ENCODE measurements at places on chromosomes 7 and 10.
A peak's percentile ranks its signal among the peaks of the same experiment; 100 is the strongest.

GRCh38 chr7:26625286-26625685, 239.1 kb downstream of the SKAP2 start:
- DNase-seq = no peak

GRCh38 chr10:43419997-43420368, 11.0 kb upstream of the HNRNPF start:
- DNase-seq = no peak

DNA sequence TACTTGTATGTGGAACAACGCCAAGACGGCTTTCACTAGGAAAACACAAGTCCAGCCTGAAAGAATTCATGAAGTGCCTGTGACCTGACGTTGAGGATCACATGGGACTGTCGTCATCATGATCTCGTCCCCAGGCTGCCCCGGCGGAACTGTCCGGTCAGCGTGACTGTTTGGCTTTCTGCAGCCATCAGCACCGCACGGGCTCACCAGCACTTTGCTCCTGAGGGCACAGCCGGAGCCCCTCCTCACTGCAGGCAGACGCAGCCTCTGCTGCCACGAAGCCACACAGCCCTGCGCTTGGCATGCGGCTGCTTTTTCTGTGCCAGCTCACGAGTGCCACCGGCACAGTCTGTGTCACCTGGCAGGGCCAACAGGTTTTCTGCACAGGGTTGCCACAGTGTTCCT, 9.4 kb upstream of the GET4 start:
- DNase-seq = no peak

- DNase-seq = no peak
Measured at GRCh38 chr10:125340903-125341302, 180.5 kb upstream of the CTBP2 start.

DNA sequence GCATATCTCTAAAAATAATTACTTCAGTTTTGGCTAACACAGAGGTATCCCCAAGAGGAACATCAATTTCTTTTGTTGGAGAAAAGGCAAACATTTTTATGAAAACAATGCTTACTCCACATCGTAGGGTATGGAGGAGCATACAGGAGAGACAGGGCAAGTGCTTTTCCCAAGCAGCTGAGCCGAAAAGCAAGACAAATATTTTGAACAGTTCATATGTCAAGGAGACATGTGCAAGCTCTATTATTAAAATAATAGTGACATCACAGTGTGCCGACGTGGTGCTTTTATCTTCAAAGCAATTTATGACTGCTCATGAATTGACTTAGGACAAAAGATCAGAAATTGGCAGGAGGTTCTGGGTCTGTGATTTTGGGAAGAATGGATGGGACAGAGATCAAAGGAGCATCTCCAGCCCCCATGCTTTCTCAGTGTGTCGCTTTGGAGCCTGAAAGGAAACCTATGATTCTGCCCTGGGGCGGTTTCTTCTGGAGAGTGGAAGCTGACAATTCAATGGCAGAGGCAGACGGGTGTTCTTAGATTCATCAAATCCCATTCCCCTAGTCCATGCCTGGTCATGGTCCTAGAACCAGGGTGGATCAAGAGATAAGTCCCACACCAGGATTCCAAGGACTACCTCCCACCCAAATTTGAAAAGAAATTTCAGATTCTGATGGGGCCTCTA, 97.1 kb downstream of the JCAD start:
- no peak for DNase-seq

DNA sequence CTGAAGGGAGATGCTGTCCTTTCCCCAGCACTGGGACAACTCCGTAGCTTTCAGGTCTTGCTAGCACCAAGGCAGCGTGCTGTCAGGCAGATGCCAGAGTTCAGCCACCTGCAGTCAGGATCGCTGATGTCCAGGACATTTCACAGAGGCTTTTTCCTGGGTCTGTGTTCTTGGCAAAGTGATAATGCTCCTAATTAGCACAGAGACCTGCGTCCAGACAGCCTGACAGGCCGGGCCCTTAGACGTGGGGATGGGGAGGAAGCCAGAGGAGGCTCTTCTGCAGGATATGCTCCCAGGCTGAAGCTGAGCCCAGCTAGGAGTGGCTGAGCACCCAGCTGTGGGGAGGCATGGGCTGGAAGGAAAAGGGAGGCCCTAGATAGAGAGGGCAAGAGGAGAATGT, 82.5 kb upstream of the TBX20 start:
- DNase-seq = no peak

GRCh38 chr10:77311186-77311585, 326.4 kb downstream of the KCNMA1 start:
- no peak for DNase-seq

GRCh38 chr7:7576344-7576743, 9.7 kb downstream of the MIOS start:
- no peak for DNase-seq

DNA sequence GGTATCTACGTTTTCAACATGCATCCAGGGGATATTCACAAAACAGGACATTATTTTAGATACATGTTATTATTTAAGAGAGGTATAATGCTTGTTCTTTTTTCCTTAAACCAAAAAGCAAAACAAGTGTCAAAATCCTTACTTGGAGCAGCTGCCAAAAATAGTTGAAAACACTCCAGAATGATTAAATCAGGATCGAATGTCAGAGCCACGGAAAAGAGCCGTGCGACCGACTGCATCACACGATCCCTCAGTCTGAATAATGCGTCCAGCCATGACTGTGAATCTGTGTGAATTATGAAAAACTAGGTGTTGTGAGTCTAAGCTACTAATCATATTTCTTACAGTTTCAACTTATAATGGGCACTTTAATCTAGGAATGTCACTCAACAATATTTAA, 126.0 kb downstream of the PARD3 start:
- no peak for DNase-seq

DNA sequence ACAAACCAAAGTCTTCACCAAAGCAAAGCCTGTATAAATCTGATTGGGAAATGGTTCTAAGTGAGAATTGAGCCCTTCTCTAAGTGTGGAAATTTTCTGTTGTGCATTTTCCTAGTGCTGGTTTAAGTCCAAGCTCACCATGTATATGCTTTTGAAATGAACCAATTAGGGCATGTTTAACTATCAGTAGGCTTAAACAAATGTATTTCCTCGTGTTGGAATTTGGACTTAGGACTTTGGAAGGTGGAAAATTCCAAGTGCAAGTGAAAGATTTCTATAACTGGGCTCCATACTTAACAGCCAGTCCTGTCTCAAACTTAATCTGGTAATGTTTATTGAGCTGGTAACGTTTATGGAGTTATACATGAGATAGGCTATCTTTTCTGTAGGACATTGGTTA, 28.5 kb downstream of the CCNY start:
- no peak for DNase-seq

DNA sequence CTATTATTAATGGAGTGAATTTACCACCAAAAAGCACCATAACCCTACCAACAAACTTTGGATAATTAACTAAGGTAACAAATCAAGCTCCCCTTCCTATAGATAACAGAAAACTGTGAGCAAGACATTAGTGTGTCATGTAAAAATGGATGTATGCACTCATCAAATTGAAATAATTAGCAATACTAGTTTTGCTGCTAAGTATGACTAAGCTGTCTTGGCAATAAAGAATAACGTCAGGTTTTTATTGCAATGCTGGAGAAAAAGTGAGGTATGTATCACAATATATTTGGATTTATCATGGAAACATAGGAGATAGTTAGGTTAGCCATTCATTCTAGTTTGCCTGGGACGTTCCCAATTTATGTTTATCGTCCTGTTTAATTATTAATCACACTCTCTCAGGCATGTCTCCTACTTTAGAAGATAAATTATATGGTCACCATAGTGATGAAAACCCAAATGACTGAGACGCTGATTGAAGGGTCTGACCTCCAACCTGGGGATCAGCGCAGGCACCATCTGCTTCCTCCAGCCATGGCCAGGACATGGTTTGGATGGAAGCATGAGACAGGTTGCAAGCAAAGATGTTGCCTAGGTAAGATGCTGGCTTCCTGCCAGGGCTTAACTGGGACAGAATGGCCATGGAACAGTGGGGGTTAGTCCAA, 125.6 kb downstream of the FANK1 start:
- DNase-seq = no peak

- DNase-seq = no peak
Measured at GRCh38 chr10:92350411-92350810, 59.4 kb downstream of the MARCHF5 start.

DNA sequence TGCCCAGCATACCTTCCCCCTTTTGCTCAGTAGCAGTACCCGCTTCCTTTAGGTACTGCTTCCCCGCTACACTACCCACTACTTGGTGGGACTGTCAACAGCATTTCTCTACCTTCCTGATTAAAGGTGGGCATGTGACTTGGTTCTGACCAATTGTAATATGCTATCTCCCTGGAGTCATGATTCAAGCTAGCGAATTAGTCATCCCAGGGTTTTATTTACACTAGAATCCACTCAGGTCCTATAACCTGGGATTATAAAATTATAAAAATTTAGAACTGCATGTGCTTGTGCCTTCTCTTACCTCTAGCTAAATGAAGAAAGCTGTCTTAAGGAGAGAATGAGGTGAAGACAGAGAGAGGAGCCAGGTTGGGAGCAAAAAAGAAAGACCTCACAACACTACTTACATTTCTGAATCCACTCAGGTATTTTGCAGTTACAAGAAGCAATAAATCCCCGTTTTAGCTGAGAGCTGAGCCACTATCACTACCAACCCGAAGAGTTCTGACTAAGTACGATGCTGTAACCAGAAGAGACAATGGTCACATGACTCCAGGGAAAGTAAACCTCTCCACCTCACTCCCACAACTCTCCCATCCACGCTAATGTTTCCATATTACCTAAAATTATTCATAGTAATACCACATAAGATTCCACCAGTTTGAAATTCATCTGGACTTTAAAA, 9.7 kb downstream of the GBX1 start:
- DNase-seq = no peak

- no peak for DNase-seq
Measured at GRCh38 chr7:28048694-28049093, 131.9 kb downstream of the JAZF1 start.

- no peak for DNase-seq
Measured at GRCh38 chr10:130545122-130545521, 408.9 kb downstream of the GLRX3 start.

DNA sequence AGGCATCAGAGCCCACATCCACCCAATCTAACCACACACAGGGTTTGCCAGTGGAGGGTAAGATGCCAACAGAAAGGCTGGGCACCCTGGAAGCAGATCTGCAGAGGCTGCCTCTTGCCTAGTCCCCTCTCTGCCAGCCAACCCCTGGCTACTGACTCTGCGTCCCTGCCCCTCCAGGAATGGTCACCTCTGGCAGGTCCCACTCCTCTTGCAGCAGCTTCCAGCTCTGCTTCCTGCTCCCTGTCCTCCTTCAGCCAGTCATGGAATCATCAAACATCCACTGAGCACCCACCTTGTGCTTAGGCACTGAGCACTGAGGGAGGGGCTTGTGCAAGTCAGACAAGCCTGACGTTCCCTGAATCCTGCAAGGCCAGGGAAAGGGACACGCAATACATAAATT, 20.1 kb upstream of the HABP2 start:
- DNase-seq = no peak

DNA sequence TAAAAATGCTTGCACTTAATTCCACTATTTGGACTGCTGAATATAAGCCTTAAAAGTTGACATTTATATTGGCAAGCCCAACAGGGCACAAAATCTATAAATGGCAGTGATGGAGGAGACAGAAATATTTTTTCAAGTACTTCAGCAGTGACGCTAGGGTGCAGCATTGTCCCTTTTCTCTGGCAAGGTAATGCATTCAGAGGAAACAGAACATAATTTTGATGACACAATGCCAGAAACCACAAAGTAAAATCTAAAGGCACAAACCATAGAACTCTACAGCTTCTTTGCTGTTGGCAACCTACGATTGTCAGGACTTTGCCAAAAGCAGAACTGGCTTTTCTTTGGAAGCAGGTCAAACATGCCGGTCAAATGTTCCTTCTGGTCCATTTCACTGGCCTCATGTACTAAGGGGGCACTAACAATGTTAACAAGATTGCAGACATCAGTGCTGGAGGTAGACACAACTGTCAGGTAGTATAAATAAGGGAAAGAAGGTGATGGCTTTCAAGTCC, 30.9 kb upstream of the FAM133B start:
- DNase-seq = peak; percentile 52

- DNase-seq = no peak
Measured at GRCh38 chr10:5534051-5534821, 9.5 kb downstream of the CALML3 start.

GRCh38 chr7:4065190-4065589, 616.9 kb upstream of the FOXK1 start:
- DNase-seq = no peak

DNA sequence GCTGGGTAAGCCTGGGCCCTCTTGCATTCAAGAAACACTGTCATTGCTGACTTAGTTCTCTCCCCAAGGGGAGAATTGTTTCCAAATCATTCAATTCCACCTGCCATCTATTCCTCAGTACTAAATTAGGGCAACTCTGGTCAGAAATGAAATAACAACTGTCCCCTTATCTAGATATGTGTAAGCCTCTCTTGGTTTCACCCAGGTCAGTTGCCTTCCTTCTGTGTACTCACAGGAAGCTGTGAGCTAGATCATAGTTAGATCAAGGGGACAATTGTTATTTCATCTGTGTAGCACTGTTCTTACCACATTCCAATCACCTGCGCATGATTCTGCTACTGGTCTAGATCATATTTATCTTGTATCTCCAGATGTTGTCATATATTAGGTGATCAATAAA, 483.0 kb upstream of the SORCS1 start:
- no peak for DNase-seq

DNA sequence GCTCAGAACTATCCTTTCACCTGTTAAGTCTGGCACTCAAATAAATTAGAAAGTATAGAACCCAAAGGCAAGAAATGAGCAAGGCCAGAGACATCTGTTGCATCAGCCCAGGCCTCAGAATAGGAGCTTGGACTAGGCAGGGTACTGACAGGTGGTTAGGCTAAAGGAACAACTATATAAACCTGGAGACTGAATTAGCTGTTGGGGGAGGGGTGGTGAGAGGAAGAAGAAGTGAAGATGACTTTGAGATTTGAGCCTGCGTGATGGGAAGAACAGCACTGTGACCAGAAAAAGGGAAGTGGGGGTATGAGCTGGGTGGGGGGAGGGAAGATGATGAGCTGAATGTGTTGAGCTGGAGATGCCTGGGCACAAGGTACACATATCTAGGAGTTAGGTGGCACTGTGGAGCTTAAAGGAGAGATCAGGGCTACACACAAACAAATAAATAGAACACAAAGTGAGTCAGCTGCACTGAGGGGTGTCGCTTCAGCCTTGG, 244.7 kb downstream of the PTEN start:
- no peak for DNase-seq

DNA sequence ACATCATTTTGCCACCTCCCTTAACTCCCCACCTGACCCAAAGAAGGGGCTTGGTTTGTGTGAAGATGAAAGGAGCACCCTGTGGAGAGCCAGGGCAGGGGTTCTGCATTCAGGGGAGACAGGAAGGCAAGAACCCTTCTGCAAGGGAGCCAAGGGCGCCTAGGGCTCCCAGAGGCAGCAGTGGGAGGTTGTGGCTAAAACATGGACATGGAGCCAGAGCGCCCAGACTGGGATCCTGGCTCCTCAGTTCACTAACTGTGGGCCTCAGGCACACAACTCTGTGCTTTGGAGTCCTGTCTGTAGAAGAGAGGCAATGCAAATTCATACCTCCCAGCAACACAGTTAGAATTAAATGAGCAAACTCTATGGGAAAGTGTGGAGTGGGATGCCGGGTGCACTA, 123.1 kb upstream of the MACROH2A2 start:
- DNase-seq = no peak

GRCh38 chr7:104931181-104931781, 82.7 kb upstream of the KMT2E start:
- DNase-seq = no peak

- DNase-seq = no peak
Measured at GRCh38 chr7:141234335-141235105, 160.7 kb downstream of the TMEM178B start.

GRCh38 chr7:70829221-70830059, 302.5 kb upstream of the GALNT17 start:
- peak; percentile 18 for DNase-seq
